ENCODE measurements at places on chromosomes 1 and 21. TPM values are rescaled to one million over a fixed set of nuclear protein-coding genes. Genes with fewer than 3 reads are reported as not detected.

The GPR89A gene
- total RNA-seq: 22.0 TPM

The HDAC1 gene
- total RNA-seq: 102 TPM

The THEM5 gene
- total RNA-seq: not detected

The RGS5 gene
- 1.3 TPM for total RNA-seq

DNA sequence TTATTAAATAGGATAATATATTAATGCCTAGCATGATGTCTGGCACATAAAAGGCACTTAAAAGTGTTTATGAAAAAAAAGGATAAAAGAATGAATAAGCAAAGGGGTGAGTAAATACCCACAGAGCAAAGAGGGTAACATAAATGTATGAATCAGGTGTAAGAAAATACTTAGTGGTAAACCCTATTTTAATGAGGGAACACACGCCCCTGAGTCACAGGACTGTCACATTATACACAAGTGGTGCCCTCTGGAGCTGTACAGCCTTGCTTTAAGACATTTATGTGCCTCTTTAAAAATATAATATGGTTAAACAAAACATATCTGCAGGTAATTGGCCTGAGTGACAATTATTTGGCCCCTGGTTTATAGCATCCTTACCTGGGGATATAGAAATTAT is 78.1 kb upstream of the PTBP2 start:
- DNase-seq: peak; percentile 15

GRCh38 chr21:37793660-37794059 is 122.6 kb downstream of the KCNJ6 start:
- DNase-seq: peak; percentile 26

GRCh38 chr1:18769140-18769539 is 90.3 kb downstream of the TAS1R2 start:
- no peak for DNase-seq

DNA sequence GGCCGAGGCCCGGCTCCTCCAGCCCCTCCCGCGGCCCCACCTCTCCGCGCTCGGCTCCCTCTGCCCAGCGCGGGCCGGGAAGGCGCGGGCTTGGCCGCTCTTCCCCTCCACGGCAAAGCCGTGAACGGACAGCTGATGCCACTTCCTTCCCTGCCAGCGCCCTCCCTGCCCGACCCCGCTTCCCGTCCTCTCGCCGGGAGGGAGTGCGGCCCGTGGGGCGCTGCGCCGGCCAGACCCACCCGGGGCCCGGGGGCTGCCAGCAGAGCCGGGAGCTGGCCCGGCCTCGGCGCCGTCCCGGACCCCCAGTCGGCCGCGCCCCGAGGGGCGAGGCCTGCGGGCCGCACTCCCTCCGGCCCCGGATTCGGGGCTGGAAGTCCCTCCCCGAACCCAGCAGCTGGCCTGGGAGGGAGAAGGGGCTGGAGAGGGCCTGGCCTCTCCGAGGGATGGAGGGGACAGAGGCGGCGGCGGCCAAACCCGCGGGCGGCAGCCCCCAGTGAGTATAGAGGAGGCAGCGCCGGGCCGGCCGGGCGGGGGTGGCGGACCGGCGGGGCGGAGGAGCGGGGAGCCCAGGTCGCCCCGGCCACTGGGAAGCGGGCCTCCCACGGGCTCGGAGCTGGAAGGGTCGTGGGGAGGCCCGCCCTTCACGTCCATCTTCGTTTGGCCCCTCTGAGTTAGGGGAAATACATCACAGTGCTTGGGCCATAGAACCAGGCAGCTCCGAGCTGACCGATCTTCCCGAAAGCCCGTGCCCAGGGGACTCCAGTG is at the start of gene KIAA1614:
Gene KIAA1614 (plus strand): TSS at position 97 of the 765 bp plus-strand sequence. CDS start 347 bp downstream, at position 444.
- peak; percentile 14 for DNase-seq

DNA sequence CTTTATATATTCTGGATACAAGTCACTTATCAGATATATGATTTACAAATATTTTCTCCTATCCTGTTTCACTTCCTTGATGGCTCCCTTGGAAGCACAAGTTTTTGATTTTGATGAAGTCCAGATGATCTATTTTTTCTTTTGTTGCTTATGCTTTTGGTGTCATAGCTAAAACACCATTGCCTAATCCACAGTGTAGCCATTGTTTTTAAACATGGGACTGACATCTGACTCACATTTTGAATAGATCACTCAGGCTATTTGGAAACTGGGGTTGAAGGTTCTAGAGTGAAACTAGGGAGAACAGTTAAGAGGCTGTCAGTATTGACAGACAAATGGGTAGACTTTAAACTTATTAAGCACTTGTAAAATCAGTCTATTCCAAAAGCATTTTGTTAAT is 16.6 kb downstream of the AK4 start:
- no peak for DNase-seq

DNA sequence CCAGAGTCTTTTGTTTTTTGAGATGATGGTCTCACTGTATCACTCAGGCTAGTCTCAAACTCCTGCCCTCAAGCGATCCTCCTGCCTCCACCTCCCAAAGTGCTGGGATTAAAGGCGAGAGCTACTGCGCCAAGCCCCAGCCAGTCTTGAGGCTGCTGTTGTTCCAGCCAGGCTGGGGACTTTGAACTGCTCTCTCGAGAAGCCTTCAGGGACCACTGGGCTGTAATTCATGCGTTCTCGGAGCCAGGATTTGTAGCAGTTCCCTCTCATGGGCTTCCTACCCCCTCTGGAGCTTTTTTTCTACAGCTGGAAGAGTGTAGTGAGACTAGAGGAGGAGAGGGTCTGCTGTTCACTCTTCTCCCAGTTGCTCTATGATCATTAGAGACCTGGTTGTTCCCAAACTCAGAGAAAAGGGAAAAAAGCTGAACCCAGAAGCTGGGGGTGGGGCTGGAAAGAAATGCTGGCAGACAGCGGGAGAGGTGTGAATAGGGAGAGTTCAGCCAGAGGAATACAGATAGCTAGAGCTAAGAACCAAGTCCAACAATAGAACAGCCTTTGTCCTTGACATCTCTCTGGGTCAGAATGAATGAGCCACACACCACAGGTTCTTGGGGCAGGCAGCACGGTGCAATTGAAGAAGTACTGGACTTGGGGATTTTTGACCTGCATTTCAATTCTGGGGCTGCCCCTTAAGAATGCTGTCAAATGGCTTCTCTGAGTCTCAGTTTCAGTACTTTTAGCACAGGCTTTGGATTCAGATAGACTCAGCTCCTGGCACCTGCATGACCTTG is 13.2 kb upstream of the SLC41A1 start:
- no peak for DNase-seq

DNA sequence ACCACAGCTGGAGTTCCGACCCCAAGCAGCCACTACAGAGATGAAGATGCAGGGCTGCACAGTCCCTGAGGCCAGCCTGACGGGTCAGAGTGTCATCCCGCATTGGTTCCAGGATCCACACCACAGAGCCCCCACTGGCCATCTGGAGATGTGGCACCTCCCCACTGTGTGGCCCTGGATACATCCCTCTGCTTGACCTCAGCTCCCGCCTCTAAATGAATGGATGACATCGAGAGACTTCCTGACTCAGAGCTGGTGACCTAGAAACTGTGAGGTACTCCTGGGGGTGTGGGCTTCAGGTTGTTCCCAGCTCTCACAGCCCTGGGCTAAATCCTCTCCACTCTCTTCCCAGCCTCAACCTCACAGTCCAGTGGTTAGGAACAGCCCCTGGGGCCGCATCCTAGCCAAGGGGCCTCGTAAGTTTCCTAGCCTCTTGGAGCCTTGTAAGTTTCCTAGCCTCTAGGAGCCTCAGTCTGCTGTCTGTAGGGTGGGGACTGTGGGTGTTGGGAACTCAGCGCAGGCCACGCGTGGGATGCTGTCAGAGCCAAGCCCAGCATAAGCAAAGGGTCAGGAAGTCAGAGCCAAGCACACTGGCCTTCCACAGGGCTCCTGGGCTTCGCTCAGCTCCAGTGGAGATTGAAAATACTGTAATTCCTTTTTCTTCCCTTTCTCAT is 87.5 kb upstream of the RUNX3 start:
- no peak for DNase-seq

GRCh38 chr1:36436821-36437220 is 13.4 kb downstream of the OSCP1 start:
- DNase-seq: peak; percentile 82

DNA sequence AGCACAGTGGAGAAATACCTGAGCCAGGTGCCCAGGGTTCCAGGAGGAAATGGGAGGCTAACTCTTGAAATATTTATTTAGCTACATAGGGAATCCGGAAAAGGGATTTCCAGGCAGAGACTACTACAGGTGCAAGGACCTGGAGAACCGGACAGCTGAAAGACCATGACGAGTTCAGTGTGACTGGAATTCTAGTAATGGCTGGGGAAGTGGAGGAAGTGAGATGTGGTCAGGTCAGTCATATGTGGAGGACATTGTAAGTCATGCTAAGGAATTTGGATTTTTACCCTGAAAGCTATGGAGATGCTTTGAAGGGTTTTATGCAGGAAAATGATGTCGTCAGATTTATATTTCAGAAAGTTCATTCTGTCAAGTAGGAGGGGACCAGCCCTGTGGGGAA is 1.8 kb downstream of the CAP1 start:
- DNase-seq: no peak
